ENCODE measurements at places on chromosomes 3 and 15. TPM values are rescaled to one million over a fixed set of nuclear protein-coding genes. Genes with fewer than 3 reads are reported as not detected.

- H3K27ac ChIP-seq, result no peak overlapping the region
- no peaks in the 10 kb centered on the region for H3K36me3 ChIP-seq
- no peaks in the 10 kb centered on the region for H3K27me3 ChIP-seq
- H3K4me3 ChIP-seq, result no peak overlapping the region
Observed at GRCh38 chr3:80750637-80751036, 982.8 kb upstream of the ROBO1 start.

DNA sequence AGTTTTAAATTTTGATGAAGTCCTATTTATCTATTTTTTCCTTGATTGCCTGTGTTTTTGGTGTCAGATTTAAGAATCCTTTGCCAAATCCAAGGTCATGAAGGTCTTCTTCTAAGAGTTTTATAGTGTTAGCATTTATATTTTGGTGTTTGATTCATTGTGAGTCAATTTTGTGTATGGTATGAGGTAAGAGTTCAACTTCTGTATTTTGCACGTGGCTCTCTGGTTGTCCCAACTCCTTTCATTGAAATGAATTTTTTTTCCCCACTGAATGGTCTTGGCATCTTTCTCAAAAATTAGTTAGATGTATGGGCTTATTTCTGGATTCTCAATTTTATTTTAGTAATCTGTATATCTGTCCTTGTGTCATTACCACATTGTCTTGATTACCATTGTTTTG, 57.1 kb upstream of the STRIT1 start:
- H3K36me3 ChIP-seq, result no peaks in the 10 kb centered on the region
- no peak overlapping the region for H3K4me3 ChIP-seq
- DNase-seq, result no peak
- no peaks in the 10 kb centered on the region for H3K4me1 ChIP-seq
- no peaks in the 10 kb centered on the region for H3K27me3 ChIP-seq
- H3K27ac ChIP-seq, result no peak overlapping the region

DNA sequence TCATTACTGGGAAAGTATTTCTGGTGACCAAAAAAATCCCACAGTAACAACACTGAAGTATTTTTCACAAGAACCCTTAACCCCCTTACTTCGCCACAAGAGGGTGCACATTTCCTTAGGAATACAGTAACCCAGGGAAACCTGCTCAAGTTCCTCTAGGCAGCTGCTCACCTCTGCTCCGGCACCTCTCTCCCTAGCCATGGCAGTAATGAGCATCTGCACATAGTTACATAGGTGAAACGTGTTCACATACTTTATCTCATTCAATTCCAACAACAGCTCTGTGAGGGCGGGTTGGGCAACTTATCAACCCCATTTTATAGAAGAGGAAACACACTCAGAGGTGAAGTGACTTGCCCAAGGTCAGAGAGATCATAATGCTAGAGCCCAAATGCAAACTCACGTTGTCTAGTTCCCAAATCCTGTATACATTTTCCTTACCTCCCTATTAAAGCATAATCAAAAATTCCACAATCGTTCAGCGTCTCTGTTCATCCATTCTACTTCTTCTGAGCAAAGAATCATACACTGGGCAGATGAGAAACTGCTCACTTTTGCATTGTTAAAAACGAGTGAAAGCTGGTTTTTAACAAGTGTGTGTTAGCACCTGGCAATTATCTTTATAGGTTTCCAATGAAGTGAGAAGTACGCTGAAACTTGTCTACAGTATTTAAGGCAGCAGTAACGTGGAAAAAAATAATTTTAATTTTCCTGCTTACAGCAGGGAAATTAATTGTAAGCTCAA, 90.7 kb downstream of the IGF2BP2 start:
- DNase-seq, result peak; percentile 62
- H3K27me3 ChIP-seq, result no peaks in the 10 kb centered on the region
- no peak overlapping the region for H3K4me3 ChIP-seq
- no peak overlapping the region for H3K27ac ChIP-seq
- H3K36me3 ChIP-seq, result no peaks in the 10 kb centered on the region

DNA sequence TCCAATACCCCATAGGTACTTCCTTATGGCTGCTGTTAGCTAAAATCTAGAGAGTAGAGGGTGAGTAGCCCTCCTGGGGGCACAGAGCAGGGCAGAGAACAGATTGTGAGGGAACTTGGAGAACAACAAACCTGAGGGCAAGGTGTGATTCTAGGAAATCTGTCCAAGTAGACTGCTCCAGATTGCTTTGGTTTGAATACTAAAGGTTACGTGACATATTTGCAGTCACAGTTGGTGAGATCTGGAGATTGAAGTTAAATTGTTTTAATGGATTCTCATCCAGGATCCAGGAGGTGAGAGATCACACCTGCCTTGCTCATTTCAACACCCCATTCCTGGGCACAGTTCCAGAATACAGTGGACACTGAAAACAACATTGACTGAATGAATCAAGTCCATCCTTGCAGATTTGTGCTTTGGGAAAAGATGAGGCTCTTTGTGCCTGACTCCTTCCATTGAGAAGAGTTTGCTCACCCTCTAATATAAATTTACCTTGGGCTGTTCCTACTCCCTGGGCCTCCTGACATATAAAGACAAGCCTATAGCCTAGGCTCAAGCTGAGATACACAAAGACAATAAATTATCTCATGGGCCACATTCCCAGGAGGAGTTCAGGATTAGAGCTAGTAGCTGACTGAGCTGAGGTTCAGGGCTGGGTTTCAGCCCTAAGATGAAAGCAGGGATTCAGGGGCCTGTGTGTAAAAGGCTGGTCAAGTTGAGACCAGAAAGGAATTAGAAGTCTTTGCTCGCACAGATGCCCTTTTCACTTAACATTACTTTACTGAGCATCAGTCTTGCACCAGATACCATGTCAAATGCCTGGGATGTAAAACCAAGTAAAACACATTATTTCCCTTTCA, 400.9 kb upstream of the MCTP2 start:
- no peak for DNase-seq
- H3K4me3 ChIP-seq, result no peak overlapping the region
- H3K27me3 ChIP-seq, result no peaks in the 10 kb centered on the region
- H3K27ac ChIP-seq, result no peak overlapping the region
- H3K36me3 ChIP-seq, result no peaks in the 10 kb centered on the region

- no peak overlapping the region for H3K4me3 ChIP-seq
- no peaks in the 10 kb centered on the region for H3K27me3 ChIP-seq
- H3K27ac ChIP-seq, result no peak overlapping the region
- H3K36me3 ChIP-seq, result peaks cover 5% of the 10 kb centered on the region
Observed at GRCh38 chr15:65758242-65758641, 33.9 kb downstream of the DENND4A start.

DNA sequence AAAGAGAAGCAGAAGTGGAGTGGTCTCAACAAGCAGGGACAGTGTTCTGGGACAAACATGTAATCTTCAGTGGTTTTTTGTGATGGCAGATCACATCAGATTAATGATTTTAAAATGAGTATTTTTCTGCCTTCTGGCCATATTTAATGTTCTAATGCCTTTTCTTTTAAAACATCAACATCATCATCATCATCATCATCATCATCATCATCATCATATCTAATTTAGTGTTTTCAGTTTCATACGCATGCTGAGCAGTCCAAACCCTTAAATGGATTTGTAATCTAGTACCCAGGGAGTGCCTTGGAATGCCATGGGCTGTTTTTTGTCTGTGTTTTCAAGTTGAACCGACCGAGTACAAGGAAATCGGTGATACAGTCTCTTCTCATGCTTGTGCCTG, 68.9 kb downstream of the CACNA2D3 start:
- no peak overlapping the region for H3K4me3 ChIP-seq
- H3K36me3 ChIP-seq, result no peaks in the 10 kb centered on the region
- no peaks in the 10 kb centered on the region for H3K27me3 ChIP-seq
- no peak overlapping the region for H3K27ac ChIP-seq

DNA sequence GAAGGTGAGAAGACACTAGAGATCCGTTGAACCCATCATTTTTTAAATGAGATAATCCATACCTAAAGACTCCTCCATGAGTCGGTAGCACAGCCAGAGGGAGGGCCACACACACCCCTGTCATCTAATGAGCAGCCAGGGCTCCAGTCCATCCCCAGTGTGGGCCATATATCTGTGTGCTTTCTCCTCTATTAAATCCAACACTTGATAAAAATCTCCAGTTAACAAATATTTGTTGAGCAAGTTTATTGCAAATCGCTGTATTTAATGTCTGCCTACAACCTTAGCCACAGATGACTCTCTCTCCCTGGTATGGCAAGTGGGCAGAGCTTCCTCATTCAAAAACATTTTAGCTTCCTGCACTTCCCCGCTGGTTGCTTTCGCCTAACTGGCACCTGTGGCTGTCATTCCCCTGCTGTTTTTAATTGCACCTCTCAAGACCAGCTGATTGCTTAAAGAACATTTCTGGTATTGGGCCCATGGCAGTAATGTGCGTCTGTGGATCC, 82.8 kb downstream of the SMAD3 start:
- peaks cover 60% of the 10 kb centered on the region for H3K4me1 ChIP-seq
- peak overlapping the region; percentile 70 for H3K27ac ChIP-seq
- no peaks in the 10 kb centered on the region for H3K36me3 ChIP-seq
- H3K27me3 ChIP-seq, result no peaks in the 10 kb centered on the region
- no peak overlapping the region for H3K4me3 ChIP-seq

DNA sequence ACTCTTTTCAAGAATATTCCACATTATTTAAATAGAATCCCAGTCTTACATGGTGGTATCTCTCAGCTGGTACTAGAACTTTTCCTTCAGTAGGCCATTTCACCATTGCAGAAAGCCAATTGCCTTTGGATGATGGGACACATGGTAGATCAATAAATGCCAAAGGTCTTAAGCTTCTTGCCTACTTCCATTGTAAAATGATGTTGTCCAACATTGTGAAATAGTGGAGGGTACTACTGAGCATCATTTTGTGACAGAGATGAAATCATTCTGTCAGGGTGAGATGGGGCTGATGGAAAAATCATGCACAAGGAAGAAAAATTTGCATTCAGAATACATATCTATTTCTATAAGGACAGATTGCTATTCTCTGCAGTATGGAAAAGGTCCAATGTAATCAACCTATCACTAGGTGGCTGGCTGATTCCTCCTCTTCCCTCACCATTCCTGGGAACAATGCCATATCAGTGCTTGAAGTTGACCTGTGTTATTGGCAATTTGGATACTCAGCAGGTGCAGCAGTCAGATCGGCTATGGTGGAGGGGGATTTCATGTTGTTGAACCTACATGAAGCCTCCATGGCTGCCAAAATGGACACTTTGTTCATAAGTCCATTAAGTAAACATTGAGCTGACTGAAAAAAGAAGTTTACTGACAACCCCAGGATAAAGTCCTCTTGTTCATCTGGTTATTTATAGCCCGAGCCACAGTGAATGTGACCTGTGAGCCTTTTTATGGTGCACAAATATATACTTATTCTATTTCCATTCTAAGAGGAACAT, 596.9 kb upstream of the ARPP21 start:
- H3K27me3 ChIP-seq, result no peaks in the 10 kb centered on the region
- no peak for DNase-seq
- no peak overlapping the region for H3K4me3 ChIP-seq
- H3K4me1 ChIP-seq, result no peaks in the 10 kb centered on the region

GRCh38 chr15:79973456-79974195, 2.6 kb upstream of the BCL2A1 start:
- no peaks in the 10 kb centered on the region for H3K27me3 ChIP-seq
- H3K27ac ChIP-seq, result peak overlapping the region; percentile 19
- peak; percentile 36 for DNase-seq
- H3K4me1 ChIP-seq, result no peaks in the 10 kb centered on the region
- no peaks in the 10 kb centered on the region for H3K36me3 ChIP-seq

DNA sequence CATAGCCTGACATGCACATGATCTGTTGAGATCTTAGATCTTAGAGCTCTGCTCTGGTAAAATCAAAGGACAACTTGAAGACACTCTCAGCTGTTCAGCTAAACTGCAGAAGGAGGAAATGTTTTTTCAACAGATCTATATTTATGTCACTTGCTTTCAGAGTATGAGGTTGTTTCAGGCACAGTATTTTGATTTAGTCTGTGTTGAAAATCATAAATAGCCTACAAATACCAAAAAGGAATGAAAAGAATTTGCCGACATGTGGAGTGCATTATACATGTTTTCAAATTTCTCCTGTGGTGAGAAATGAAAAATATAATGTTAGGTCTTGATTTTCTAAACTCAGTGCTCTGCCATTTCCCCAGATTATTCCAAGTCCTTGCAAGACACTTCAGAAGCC, 1118.4 kb downstream of the TBL1XR1 start:
- no peak overlapping the region for H3K27ac ChIP-seq
- no peaks in the 10 kb centered on the region for H3K4me1 ChIP-seq
- no peaks in the 10 kb centered on the region for H3K27me3 ChIP-seq

GRCh38 chr15:62782896-62783295, 259.7 kb upstream of the TPM1 start:
- DNase-seq, result no peak
- no peaks in the 10 kb centered on the region for H3K27me3 ChIP-seq
- H3K36me3 ChIP-seq, result no peaks in the 10 kb centered on the region
- peaks cover 4% of the 10 kb centered on the region for H3K4me1 ChIP-seq

DNA sequence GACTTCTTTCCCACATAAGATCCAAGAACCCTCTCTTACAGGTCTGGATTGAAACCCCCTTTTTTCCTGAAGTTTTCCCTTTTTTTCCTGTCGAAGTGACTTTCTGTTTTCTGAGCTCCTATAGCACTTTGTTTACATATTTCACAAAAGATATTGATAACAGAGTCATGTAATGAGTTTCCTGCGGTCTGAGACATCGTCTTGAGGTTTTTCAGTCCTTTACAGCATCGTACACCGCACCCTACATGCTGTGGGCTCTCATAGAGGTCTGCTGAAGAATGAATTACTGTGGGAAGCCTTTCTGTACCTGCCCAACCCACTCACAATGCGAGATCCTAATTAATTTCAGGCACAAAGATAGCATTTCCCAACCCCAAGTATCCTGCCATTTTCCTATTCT, 53.1 kb downstream of the MCF2L2 start:
- no peaks in the 10 kb centered on the region for H3K4me1 ChIP-seq
- H3K36me3 ChIP-seq, result no peaks in the 10 kb centered on the region
- H3K27me3 ChIP-seq, result no peaks in the 10 kb centered on the region
- no peak for DNase-seq

DNA sequence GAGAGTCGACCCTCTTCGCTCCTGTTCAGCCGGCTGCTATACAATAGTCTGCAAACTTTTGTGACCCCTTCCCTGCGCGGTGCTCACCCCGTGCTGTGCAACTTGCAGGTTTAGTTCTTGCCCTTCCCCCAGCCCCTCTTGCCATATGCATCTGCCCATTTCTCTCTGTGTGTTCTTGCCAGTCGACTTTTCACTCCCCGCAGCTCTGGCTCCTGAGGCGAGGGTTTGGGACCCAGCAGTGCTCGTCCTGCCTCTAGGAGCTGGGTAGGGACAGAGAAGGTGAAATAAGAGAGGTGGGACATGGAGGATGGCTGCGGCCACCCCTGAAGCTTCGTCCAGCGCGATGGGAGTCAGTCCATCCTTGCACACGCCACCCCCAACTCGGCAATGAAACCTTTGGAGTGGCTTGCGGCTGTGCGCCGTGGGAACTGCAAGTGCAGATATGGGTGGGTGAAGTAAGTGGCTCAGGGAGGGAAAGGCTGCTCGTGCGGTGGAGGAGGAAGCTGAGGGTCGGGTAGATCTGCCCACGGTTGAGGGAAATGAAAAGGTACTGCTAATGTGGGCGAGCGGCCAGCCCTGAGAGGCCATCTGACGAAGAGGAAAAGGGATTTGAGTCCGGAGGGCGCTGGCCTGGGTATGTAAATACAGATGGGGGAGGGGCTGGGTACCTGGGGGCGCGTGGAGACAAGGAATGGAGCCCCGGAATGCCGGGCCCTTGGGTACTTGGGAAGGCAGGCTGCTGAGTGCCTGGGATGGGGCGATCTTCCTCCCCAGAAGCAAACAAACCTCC, 1.0 kb downstream of the LRRC3B start:
- no peak for DNase-seq
- no peak overlapping the region for H3K4me3 ChIP-seq
- H3K36me3 ChIP-seq, result no peaks in the 10 kb centered on the region
- no peaks in the 10 kb centered on the region for H3K27me3 ChIP-seq

Gene OXTR
- total RNA-seq, result 11.5 TPM

Gene ZBTB47
- total RNA-seq, result 29.0 TPM

Gene IL17RB
- total RNA-seq, result 7.3 TPM

Gene ANKRD34C
- total RNA-seq, result not detected

Gene STARD9
- 16.0 TPM for total RNA-seq

Data from upper lobe of left lung (tissue), 6 donors.